ENCODE measurements at places on chromosomes 3 and 15.

- no peak for DNase-seq
Measured at GRCh38 chr3:117407317-117407716, 697.7 kb downstream of the TUSC7 start.

DNA sequence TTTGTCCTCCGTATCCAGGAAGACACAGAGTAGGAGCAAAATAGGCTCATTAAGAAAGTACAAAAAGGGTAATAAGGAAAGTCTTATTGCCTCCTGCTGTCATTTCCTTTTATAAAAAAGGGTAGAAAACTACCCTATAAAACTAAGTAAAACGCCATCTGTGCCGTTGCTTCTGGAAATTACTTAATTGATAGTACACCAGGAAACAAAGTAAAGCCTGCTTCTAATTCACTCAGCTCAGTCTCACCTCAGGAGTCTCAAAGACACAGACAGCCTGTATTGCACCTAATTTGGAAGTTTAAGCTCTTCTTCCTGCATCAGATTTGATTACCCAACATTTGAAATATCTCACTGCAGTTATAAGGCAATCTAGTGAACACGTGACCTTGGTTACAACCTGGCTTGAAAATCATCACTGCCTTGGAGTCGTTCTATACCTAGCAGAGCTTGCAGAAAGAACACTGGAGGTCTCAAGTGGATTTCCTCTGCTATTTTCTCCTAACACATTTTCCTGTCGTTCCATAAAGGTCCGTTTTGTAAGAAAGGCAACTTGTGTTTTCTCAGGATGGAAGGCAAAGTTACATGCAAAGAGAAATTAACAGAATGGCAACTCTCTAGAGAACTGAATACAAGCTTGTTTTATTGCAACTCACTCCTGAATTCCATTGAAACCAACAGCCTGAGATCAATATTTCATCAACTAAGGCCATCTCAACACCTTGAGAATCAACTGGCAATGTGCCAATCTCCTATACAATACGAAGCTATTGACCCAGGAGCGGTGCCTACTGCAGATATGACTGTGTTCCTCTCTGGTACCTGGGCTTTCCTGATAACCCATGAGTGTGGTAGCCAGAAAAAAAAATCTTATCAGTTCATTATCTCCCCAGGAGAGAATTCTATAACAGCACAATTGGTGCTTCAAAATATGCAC lies 203.3 kb upstream of the LMCD1 start:
- DNase-seq = no peak

DNA sequence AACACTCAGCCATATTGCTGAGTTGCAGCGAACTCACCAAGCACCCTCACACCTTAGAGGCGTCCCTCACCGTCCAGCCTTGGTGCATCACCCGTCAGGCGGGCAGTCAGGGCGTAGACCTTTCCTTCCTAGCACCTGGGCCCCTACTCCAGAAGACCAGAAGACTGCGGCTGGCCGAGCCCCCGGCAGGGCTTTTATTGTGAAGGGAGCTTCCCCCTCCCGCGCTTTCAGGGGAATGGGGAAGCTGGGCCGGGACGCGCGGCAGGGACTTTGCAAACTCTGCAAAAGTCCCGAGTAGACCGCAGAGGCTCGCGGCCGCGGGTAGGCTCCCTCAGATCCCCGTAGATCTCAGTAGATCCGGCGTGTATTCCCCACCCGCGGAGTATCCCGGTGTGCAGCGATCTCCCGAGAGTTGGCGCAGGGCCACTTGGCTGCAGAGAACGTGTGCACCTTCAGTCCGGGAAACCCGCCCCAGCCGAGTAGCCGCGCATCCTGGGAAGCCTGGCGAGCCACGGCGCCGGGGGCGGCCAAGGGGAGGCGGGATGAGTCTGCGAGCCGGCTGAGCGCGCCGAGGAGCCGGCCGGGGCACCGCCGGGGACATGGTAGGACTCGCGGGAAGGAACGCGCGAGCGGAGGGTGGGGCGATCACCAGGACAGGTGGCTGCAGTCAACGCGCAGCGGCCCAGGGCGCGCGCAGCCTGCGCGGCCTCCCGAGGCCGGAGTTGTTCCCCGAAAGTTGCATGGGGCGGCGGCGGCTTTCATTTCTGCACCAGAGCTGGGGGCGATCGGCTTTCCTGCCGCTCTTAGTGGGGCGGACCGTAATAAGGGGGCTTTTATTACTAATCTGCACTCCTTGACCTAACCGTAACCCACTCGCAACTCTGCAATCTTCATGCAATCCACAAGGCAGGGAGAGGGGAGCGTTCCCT lies at the start of gene GASK1A:
TSS of gene GASK1A (plus strand) at position 268 of the 929 bp plus-strand sequence. CDS start at position 600, 332 bp downstream.
- peak; percentile 29 for DNase-seq

DNA sequence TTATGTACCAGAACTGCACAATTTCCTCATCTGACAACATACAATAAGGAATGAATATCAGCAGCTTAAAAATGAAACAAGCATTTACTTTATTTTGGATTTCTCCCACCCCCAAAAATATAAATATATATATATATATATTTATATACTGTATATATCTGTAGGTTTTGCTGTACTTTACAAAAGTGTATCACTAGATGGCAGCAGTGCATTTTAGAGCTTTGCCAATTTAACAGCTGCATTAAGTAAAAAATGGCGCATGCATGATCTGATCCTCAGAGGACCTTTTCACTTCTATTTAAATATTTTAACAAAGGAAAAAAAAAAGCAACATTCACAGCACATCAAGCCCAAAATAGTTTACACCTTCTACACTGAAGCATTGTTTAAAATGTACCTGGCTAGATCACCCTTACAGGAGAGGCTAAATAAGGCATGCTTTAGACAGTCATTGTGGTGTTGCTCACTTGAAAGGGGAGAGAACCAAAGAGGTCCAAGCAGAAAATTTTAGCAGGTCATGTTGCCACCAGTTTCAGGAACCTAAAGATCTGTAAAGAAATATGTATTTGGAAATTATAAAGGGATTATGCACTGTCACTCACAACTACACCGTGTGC lies 72.6 kb downstream of the NPTN start:
- DNase-seq = no peak

GRCh38 chr3:131602011-131602779 lies 99.4 kb upstream of the MRPL3 start:
- DNase-seq = no peak

DNA sequence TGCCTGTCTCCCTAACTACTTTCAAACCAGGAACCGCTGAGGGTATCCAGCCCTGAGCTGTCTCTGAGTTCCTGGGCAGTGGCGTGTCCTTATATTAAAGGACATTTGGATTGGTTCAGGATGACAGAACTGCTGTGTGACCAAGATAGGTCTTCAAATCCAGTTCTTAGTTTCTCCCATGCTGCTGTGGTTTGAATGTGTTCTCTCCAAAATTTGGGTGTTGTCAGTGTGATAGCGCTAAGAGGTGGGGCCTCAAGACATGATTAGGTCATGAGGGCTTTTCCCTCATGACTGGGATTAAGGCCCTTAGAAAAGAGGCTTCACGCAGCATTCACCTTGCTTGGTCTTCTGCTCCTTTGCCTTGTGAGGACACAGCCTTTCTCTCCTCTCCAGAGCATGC lies 376.5 kb upstream of the TPM1 start:
- no peak for DNase-seq

GRCh38 chr3:195257454-195258448 lies 13.2 kb downstream of the XXYLT1 start:
- DNase-seq = no peak

DNA sequence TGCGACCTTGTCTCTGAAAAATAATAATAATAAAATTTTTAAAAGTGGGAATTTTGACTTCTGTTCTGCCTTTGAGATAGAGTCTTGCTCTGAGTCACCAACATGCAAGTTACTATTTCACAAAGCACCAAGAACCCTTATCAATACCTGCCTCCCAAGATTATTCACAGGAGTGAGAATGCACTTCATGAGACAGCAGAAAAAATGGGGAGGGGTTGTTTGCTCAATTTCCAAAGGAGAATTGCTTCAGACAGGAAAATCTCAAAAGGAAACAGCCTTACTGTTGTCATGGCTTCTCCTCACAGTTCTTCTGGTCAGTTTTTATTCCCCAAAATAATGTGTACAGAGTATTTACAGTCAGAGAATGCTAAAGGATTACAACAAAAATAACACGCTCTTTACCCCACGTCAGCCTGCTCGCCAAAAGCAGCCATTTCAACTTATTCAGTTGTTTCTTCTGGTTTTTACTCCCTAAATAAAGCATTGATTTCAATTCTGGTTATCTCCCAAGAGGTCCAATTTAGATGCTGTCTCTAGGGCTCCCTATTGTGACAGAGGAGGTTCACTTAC lies 89.0 kb downstream of the PPCDC start:
- DNase-seq = no peak

DNA sequence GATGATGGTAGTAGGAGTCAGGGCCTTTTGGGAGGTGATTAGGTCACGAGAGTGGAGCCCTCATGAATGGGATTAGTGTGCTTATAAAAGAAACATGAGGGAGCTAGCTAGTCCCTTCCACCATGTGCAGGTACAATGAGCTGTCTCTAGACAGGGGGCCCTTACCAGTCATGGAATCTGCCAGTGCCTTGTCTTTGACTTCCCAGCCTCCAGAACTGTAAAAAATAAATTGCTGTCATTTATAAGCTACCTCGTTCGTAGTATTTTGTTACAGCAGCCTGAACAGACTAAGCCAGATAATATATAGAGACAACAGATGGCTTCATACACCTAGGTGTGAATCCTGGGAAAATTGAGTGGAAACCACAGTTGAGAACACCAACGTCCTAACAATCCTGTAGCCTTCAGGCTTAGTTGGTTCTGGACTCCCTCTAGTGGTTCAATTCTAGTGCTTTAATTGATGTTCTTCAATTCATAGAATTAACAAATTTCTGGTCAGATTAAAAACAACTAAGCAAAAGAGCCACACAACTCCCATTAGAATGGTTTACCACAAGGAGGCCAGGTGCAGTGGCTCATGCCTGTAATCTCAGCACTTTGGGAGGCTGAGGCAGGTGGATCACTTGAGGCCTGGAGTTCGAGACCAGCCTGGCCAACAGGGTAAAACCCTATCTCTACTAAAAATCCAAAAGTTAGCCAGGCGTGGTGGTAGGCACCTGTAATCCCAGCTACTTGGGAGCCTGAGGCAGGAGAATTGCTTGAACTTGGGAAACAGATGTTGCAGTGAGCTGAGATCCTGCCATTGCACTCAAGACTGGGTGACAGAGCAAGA lies 21.3 kb upstream of the GATM start:
- no peak for DNase-seq

- no peak for DNase-seq
Measured at GRCh38 chr3:100084100-100084806, 30.0 kb downstream of the FILIP1L start.

GRCh38 chr3:157498371-157498770 lies 4.8 kb downstream of the VEPH1 start:
- DNase-seq = no peak

- DNase-seq = no peak
Measured at GRCh38 chr3:170740285-170740684, 129.7 kb downstream of the RPL22L1 start.

DNA sequence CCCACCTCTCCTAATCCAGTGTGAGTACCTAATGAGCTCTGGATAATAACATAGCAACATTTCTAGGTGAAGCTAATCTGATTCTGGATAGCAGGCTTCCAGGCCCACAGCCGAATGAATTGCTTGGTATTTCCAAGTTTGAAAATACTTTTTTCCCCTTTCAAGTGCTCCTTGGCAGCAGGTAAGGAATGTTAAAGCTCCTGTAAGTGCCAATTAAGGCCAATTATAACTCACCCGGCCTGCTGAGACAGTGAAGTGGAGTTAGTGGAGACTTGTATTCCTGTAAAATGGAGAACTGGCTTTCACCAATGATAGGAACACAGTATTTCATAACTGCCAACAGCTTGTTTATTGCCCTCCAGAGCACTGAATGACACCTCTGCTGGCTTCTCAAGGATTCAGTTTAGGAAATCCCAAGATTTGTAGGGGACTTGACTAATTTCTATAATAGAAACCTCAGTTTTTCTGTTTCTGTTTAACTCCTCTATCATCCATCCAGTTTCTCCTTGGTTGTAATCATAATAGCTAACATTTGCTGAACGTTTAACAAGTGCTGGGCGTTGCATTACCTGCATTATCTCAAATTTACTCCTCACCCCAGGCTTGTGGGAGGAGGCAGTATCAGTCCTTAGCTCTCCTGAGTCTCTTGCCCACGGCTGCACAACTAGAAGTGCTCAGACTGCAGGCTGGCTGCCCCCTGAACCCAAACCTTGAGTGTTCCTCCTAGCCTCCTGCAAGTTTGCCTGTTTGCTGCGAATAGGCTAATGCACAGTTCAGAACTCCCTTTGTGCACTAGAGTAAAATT lies 52.7 kb upstream of the SCAANT1 start:
- no peak for DNase-seq

- no peak for DNase-seq
Measured at GRCh38 chr3:70684701-70685100, 372.3 kb upstream of the MDFIC2 start.

GRCh38 chr3:156659260-156659659 lies 15.1 kb upstream of the TIPARP start:
- DNase-seq = no peak

- no peak for DNase-seq
Measured at GRCh38 chr15:64288577-64288976, 67.4 kb downstream of the CSNK1G1 start.

- DNase-seq = no peak
Measured at GRCh38 chr15:92492551-92493115, 99.0 kb downstream of the ST8SIA2 start.

DNA sequence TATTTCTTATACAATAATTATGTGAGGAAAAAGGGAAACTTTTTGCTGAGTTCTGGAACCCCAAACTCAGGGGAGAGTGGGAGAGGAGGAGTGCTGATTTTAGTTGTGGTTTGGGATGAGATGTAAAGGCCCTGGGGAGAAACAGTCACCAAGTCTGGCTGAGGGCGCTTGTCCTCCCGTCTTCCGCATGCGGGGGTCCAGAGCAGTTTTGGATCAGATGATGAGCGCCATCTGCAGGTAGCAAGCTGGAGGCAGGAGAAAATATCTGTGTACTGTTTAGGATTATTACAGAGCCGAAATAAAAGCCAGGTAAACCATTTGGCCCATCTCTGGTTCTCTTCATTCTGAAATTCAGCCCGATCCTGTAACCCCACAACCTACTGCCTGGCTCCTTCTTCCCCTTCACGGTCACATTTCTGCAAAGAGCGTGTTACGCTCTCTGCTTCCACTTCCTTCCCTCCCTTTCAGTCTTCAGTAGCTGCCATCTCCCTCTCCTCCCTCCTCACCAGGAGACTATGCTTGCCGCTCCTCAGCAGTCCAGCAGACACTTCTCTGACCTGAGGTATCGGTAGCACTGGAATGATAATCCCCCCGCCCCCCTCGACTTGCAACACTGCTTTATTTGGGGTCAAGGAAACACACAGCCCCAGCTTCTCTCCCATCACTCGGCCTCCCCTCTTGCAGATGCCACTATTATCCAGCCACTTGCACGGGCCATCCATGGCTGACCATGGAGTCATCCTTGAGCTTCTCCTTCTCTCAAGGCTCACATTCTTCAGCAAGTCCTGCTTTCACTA lies 1.4 kb upstream of the PARP14 start:
- peak; percentile 78 for DNase-seq

GRCh38 chr15:39381517-39381916 lies 199.4 kb upstream of the THBS1 start:
- no peak for DNase-seq

- no peak for DNase-seq
Measured at GRCh38 chr15:83746231-83746630, 92.3 kb downstream of the ADAMTSL3 start.

All from activated T-cell treated with anti-CD3 and anti-CD28 coated beads, Interleukin-2, amount 50 U/mL, for 1 hour (primary cell).